ENCODE measurements at places on chromosomes 11 and 22. TPM values are rescaled to one million over a fixed set of nuclear protein-coding genes. Genes with fewer than 3 reads are reported as not detected.

Gene P4HA3
- total RNA-seq, result 31.0 TPM

Gene RBMXL2
- total RNA-seq, result not detected

Gene KCNQ1
- total RNA-seq, result 0.32 TPM

Gene OR6T1
- not detected for total RNA-seq

Data from bladder microvascular endothelial cell (primary cell).